Stimulated activated CD4-positive, alpha-beta T cell treated with anti-CD3 and anti-CD28 coated beads, Interleukin-15, amount 100 ng/mL, for 1 hour (primary cell): ENCODE measurements at places on chromosomes 6 and 20.

GRCh38 chr6:112331306-112331705 is 15.8 kb upstream of the RFPL4B start:
- DNase-seq = no peak

- DNase-seq = no peak
Observed at GRCh38 chr6:11160199-11160598, 48.7 kb upstream of the ERVFRD-1 start.

DNA sequence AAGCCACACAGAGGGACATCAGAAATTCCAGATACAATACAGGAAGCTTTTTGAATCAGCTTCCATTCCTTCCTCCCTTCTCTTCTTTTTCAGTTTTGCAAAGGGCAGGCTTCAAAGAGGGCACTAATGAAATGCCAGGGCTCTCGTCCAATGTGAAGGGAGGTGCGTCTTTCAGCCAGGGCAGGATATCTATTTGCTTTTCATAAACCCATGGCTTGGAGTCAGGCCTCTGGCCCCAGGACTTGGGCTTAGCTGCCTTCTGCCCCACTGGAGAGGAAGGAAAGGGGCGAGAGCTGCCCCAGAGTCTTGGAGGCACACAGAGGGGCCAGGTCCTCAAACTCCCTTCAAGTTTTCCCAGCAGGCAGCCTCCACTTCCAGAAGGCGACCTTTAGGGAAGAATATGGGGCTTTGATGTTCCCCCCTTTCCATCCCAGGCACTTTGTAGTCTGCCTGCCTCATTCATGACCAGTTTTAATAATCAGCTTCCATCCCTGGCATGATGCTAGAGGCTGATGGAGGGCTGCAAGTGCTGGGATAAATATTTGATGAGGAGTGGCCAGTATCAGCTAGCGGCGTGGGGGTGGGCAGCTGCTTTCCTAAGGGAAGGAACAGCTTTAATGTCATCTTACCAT is 234.8 kb downstream of the NRN1 start:
- DNase-seq = no peak

DNA sequence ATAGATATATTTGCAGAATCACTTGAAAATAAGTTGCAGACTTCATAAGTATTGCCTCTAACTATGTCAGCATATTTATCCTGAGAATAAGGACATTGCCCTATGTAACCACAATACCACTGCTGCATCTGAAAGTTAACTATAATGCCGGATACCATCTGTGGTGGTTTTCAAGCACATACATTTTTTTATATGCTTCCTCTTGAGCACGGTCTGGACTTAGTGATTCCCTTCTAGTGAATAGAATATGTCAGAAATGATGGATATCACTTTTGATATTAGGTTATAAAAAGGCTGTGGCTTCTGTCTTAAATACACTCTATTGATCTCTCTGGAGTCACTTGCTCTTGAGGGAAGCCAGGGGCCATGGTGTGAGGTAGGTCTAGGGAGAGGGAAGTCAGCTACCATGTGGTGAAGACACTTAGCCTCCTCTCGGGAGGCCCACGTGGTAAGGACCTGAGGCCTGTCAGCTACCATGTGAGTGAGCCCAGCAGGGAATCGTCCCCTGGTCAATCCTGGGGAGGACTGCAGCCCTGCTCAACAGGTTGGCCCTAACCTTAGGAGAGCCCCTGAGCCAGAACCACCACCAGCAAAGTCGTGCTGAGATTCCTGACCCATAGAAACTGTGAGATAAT is 57.5 kb downstream of the CCDC170 start:
- no peak for DNase-seq

DNA sequence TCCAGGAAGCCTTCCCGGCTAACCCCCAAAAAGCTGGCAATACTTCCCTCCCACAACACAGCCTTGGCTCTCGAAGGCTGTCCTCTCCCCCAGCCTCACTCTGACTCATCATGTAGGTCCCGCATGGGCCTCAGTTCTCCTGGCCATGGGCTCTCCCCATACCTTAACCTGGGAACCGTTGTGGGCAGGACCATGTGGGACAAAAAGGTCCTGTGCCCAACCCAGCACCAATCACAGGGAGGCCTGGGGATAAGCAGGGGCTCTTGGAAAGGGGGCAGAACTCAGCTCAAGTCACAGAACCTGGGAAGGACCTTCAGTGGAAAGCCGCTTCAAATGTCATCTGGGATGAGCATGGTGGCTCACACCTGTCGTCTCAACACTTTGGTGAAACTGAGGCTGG is 45.5 kb downstream of the MRPL14 start:
- no peak for DNase-seq
